ENCODE measurements at places on chromosomes 1 and 21.

DNA sequence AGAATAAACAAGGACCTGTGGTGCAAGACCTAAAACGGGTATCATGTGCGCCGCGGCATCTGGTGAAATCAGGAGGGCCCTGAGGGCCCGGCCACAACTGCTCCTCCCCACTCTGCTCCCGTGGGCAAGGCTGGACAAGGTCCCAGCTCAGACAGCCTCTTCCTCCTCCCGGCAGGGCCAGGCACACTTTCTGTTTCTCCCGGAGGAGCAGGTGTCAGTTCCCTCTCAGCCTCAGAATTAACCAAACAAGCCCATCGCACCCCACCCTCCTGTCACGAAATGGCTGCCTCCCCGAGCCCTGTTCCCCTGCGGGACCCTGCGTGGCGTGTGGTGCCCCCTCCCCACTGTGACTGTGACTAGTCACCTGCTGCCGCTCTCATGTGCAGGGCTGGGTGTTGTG, 15.2 kb downstream of the PTTG1IP start:
- DNase-seq: no peak

GRCh38 chr1:156303241-156303640, 4.1 kb upstream of the VHLL start:
- no peak for DNase-seq

DNA sequence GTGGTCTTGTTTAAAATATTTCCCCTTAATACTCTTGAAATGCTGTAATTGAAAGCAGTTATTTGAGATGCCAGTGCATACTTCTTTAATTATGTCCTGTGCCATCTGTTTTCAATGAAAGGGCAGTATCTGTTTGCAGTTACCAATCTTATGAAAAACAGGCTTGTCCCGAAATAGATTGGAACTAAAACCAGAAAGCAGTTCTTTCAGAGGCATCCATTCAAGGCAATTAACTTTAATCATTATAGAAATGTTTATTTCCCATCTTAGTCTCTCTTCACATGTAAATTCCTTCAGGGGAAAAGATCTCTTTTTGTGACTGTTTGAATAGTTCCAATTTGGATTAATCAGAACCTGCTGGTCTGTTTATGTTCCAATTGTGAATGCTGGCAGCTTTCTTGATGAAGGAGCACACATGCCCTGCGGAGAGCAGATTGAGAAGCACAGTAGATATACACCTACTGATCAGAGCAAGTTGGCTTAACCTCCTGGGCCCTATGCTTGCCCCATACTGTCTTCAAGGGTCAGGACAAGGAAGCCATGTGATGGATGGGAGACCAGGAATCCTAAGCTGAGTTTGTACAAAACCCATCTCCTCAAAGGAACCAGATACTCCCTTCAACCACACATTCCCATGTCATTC, 41.6 kb upstream of the MROH9 start:
- no peak for DNase-seq

DNA sequence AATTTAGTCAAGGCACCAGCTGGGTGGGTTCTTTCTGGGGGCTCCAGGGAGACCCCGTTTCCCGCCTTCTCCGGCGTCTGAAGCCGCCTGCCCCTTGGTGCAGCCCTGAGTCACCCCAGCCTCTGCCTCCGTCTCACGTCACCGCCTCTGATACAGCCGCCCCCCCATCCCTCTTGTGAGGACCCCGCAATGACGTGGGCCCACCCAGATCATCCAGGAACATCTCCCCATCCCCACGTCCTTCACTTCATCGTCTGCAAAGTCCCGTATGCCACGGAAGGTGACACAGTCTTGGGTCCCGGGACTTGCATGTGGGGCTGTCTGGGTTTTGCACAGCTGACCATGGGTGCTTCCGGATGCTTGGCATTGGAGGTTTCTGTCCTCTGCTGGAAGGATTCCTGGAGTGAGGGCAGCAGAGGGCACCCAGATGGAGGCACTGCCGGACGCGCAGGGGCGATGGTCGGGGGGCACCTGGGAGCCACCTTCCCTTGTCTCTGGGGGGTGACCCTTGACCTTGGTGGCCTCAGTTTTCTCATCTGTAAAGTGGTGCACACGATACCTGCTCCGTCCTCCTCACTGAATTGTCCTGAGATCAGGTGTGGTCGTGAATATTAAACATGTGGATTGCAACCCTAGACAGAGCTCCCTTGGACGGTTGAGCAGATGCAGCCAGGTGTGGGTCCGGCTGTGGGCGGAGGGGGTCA, 58.8 kb downstream of the PRKCZ start:
- no peak for DNase-seq

- DNase-seq: no peak
These were observed 104.7 kb downstream of the RIPK4 start for GRCh38 chr21:41662161-41662560.

DNA sequence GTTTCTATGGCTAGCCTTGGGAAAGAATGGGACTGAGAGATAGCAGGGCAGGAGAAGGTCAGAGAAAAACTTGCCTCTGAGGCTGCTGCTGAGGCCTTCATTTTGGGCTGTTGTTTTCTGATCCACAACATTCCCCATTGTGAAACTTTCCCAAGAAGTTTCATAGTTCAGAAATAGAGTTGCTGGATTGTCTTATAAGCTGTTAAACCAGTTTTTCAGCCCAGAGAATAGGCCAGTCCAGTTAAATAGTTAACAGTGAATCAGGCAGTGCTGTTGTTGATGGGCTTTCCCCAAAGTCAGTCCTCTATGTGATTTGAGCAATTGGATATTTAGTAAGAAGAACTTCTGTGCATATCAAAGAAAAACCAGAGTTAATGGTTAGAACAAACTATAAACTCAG, 77.0 kb downstream of the C21orf91 start:
- no peak for DNase-seq

- DNase-seq: no peak
These were observed 360.2 kb upstream of the PTBP2 start for GRCh38 chr1:96361271-96361856.

DNA sequence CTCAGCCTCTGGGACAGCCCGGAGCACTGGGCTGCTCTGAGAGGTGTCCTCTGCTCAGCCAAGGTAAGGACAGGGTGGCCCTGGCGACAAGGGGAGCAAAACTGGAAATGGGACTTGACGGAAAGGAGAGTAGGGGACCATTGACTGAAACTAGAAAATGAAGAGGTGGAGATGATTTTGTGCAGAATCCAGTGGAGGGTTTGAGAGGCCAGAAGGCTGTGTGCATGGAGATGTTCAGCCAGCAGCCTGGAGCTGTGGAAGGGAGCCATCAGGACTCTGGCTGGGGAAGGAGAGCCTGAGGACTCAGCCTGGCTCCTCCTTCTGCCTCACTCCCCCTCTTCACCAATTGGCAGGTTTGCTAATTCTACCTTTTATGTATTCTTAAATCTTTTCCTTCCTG, 114.2 kb downstream of the EDEM3 start:
- DNase-seq: no peak

All from H1 (cell line).